ENCODE measurements at places on chromosomes 6 and 20.

- DNase-seq, result peak; percentile 5
Observed at GRCh38 chr6:142946924-142947713, 2.1 kb upstream of the HIVEP2 start.

- DNase-seq, result no peak
Observed at GRCh38 chr6:155103816-155104366, 108.8 kb downstream of the TIAM2 start.

DNA sequence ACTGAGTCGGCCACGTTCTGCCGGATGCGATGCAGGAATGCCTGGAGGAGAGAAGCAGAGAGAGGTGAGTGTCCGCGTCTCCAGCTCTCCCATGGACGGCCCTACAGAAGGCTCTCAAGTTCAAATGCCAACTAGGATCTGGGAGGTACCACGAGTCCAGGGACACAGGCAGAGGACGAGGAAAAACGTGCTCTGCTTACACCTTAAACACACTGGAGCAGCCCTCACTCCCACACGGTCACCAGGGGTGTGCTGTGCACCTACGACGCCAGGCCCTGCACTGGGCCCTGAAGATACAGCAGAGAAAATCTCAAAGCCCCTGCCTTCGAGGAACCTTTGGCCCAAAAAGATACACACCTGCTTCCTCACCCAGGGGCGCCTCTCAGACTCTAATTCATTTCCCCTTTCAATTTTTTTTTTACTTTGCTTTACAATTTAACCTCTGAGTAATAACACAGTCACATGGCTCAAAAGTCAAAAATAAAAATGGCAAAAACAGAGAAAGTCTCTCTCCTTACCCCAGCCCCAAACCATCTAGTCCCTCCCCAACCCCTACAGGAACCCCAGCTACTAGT is 79.9 kb downstream of the PREX1 start:
- no peak for DNase-seq

DNA sequence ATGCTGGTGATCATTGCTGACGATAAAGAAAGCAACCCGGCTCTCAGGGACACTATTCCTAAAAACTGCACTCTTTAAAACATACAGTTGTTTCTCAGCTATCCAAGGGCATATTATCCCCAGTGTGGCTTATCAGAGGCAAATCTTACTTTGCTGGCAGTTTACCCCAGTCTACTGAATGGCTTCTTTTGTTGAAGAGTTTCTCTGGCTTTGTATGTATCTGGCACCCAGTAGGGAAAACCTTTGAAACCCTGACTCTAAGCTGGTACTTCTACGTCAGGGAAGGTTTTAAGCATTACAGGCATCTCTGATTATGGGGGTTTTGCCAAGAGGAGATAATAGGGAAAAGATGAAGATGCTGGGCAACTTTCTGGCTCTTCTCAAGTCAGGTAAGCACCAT is 637.6 kb upstream of the CHD6 start:
- DNase-seq, result no peak

DNA sequence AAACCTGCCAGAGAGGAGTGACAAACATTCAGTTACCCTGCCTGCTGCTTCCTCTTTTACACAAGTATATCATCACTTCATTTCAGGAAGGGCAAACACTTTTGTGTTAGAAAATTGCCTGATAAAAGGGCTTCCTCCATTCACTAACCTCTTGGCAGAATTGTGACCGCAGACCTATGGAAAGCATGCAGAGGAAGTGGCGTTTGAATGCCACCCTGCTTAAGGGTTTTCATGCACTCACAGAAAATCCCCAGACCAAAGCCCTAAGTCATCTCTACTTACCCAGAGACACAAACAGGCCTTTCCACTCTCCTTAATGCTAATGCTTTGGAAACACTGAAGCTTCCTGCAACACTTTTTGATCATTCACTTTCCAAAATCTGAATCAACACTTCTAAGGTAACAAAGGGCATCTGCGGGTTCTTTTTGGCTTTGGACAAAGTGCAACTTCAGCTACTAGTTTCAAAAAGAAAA is 22.1 kb upstream of the RALGAPA2 start:
- DNase-seq, result no peak

DNA sequence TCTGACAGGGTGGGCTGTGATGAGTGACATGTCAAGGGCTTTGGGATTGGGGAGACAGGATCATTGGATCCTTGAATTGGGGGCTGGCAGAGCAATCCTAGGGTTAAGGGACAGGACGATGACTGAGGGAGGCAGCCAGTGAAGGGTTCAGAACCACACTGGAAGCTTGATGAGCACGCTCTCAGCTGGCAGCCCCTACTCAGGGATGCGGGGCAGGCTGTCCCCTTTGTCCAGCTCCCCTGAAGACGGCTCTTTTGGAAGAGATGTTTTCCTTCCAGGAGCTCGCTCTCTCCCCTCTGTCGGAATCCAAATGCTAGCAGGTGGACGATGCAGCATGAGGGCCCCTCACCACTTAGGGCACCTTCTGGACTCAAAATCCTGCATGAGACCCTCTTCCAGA is 8.4 kb downstream of the TGM3 start:
- no peak for DNase-seq

DNA sequence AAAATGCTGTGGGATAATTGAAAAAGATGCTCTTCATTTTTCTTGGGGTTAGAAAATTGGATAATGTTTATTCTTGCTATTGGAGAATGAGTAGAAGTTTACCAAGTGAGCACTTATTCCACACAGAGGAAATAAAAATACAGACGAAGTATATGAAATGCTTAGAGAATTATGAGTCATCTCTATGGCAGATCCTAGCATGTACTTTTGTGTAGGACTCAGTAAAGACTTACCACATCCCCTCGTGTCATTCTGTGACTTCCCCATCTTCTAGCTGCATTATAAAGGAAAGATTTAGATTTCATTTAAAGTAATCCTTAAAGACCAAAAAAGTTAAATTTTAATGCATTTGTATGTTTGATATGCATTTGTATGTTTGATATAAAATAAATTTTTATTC is 685.6 kb downstream of the TBC1D32 start:
- no peak for DNase-seq

DNA sequence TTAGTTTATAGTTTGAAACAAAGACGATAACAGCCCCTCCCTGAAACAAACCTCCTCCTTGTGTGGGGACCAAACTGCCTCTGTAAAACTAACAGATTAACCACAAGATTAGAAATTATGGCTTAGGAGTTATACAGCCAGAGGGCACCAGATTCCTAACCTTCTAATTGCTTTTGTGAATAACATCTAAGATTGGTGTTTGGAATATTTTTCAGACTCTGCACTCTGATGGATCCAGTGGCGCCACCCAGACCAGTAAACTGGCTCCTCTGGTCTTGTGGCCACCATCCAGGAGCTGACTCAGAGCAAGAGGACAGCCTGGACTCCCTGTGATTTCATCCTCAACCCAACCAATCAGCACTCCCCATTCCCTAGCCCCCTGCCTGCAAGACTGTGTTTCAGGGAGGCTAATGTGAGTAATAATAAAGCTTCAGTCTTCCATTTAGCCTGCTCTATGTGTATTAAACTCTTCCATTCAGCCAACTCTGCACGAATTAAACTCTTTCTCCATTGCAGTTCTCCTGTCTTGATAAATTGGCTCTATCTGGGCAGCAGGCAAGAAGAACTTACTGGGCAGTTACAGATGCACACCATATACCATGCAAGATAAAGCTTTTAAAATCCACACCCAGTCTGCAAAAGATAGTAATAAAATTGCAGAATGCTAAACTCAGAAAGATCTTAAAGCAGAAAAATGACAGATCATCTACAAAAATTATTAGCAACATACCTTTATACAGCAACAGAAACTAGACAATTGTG is 58.5 kb upstream of the SLC22A16 start:
- DNase-seq, result peak; percentile 61

DNA sequence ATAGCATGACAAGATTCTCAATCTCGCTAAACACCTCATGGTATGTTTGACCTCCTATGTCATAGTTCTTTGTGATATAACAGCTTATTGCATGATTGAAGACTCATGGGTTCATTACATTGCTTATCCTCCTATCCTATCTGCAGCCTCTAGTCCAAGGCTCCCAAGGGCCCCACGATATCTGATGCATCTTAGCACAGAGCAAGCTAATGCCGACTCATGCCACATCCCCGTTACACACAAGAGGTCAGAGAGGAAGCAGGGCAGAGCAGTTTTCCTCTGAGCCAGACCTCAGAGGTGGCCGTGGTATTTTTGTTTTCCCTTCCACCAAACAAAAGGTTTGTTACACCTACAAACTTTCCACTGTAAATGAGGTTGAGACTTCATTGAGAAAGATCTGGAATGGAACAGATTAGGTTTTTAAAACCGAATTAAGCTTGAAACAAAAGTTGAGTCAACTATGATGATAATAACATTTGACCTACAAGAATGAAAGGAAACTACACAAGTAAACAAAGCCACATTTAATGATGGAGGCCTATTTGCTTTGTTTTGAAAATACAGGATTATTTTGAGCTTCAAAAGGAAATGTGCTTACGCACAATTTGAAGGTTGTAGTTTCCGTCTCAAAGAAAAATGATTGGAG is 133.9 kb upstream of the MYLIP start:
- DNase-seq, result no peak

GRCh38 chr6:1498491-1499113 is 109.2 kb downstream of the FOXF2 start:
- DNase-seq, result no peak

- DNase-seq, result no peak
Observed at GRCh38 chr20:10949930-10950783, 276.4 kb upstream of the JAG1 start.

GRCh38 chr20:20338133-20338730 is 29.7 kb upstream of the INSM1 start:
- DNase-seq, result no peak

- peak; percentile 6 for DNase-seq
Observed at GRCh38 chr6:9138936-9139335, 703.6 kb upstream of the SLC35B3 start.

DNA sequence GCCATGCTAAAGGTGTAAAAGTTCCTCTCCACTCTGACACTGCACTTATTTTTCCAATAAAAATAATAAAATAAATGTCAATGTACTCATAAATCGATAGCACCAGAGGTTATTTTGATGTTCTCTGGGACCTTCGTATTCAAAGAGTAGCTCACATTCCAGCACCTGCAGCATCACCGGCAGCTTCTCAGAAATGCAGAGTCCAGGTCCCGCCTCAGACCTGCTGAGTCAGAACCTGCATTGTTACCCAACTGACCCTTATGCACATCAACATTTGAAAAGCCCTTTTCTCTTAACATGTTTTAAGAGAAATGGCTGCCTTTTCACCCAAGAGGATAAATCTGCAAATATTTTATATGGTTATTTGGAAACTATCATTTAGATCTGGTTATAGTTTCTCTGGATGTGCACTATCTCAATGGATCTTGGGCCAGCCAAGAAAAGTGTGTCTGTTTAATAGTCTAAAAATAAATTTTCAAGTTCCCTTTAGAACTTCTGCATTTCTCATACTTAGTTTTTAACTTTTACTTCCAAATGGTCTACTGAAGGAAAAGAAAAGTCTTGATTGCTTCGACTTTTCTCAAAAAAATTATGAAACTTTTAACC is 216.2 kb upstream of the PRDM1 start:
- no peak for DNase-seq

- no peak for DNase-seq
Observed at GRCh38 chr6:34586327-34587040, 30.4 kb upstream of the SPDEF start.

GRCh38 chr20:44422083-44422482 is 53.6 kb upstream of the TTPAL start:
- DNase-seq, result peak; percentile 64

DNA sequence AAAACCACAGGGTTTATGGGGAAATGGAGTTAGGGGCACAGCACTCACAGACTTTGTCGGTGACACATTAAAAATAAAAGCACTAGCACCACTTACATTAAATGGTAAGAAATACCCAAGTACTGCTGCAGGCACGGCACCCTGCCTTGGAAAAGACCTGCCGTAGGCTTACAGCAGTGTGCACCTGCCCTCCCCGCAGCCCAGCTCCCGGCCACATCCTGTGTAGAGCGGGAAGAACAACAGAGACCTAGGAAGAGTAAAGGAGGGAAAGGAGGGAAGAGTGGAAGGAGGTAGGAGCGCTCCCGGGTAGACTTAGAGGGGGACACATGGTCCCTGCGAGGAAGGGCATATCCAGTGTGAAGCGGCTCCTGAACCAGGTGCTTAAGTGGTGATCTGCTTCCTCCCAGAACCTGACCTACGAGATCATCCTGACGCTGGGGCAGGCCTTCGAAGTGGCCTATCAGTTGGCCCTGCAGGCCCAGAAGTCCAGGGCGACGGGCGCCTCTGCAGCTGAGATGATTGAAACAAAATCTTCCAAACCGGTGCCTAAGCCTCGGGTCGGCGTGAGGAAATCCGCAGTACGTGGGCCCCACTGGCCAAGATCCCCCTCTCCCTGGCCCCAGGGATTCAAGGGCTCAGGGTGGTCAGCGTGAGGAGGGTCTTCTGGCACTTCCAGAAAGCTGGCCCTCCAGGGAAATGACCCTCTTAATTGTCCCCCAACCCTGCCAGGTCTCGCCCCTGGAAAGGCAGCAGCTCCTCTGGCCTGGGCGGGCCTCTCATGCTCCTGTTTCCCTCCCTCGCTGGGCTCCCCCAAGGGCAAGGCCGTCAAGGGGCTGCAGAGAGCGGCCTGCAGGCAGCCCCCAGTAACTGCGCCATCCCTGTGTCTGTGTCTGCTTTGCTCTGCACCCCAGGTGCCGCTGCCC is 55.5 kb downstream of the TCP11 start:
- no peak for DNase-seq

DNA sequence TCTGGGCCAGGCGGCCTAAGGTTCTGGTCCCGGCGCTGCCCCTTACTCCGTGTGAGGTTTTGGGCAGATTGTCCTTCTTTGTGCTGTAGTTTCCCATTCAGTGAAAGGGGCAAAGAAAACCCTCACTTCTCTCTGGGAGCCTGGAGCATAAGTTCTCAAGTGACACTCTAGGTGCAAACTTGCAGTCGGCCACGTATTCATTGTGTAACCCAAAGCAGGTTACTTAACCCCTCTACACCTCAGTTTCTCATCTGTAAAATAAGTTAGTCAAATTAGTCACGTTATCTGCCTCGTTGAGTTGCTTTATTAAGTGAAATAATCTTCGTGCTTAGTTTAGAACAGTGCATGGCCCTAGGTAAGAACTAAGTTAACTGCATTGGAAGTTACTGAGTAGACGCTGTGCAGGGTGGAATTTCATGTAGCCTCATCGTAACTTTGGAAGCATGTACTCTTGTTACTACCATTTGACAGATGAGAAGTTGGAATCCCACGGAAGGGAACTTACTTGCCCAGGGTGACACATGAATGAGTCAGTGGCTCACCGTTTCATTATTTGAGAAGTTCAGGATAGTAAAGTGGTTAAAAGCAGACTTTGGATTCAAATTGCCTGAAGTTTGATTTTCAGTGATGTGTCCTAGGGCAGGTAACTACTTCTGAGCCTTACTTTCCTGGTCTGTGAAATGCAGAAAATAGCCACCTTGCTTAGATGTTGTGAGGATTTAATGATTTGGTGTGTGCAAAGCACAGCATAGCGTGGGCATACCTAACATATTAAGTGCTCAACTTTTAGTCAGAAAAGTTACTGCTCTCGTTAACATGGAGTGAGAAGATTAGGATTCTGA is 556 bp upstream of the MROH8 start:
- no peak for DNase-seq
